ENCODE measurements at places on chromosomes 1 and 21.

- DNase-seq = no peak
Observed at GRCh38 chr21:37375866-37376574, 9.4 kb downstream of the DYRK1A start.

- no peak for DNase-seq
Observed at GRCh38 chr1:101250656-101251272, 13.9 kb downstream of the S1PR1 start.

DNA sequence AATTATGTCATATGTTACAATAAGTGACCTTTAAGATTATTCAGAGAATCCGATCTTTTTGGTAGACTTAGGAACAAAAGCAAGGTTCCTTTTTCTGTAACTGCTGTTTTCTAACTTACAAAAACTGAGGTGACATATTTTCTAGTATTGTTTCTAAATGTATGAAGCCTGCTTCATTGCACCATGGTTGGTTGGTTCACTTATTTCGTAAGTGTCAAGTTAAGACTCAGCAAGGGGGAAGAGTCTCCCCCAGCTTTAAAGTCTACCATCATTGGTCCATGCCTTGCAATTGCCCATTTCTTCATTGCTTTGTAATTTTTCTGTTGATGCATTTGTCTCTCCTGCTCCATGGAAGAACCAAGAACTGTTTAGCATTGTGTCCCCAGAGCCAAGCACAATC, 136.9 kb downstream of the DISC1 start:
- DNase-seq = no peak

GRCh38 chr1:54200519-54200997, 591 bp downstream of the MRPL37 start:
- DNase-seq = no peak

- no peak for DNase-seq
Observed at GRCh38 chr1:96424877-96425276, 296.7 kb upstream of the PTBP2 start.

GRCh38 chr1:75643460-75643859, 32.5 kb upstream of the SLC44A5 start:
- DNase-seq = no peak

DNA sequence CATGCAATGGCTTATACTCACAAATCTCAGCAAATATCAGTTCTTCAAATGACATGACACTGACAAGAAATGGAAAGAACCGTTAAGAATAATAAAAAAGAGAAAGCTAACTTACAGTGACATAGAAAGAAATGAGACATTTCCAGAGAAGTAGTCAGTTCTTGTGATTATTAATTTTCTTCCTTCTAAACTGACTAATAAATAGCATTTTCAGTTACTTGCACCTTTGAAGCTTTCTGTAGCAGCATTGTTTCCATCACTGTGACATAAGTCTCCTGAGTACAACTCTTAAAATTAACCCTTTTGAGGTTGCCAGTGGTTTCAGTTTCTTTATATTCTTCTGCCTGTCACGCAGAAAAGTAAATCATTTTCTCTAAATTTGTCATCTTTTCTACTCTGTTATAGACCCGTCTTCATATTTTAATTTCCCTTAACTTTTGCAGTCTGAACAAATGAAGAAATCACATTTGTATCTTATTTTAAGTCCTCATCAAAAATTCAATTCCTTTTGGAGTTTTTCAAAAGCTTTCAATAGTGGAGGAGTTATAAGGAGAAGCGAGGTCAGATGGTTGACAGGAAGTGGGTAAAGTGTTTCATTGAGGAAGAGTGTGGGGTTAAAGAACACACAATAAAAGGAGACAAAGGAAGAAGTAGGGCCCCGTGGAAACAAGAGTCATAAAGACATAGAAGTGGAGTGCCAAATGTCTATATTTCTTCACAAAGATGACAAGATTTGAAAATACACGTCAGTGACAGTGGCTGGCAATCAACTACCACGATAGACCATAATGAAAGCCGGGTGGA, 57.9 kb upstream of the S1PR1 start:
- DNase-seq = no peak
